ENCODE measurements at places on chromosomes 6 and 20.

DNA sequence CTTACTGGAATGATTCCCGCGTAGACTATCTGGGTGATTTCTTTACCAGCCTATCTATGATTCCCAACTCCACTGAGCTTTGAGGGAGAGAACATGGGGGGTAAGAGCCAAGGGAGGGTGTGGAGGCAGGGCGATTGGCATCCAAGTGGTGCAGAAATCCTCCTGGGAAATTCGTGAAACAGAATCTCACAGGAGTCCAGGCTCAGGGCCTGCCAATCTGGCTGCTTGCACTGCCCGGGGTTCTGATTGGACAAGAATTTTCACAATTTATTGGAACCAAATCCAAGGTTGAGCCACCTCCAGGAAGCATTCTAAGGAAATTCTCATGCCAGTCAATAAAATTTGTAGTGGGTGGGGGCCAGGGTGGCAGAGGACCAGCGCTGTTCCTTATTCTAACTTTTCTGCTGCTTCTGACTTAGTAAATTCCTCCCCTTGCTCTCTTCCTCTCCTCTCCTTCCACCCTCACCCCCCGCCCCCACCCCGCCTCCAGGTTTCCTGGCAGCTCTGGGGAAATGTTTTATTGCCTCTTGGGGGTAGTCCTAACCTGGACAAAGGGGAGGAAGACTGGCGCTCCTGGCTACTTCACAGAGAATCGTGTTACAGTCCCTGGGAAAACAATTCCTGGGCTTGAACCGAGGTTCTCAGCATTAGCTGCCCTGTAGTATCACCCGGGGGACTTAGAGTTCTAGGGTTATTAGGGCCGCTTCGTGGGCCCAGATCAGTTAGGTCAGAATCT, 3.1 kb downstream of the BMP6 start:
- DNase-seq = no peak

- DNase-seq = no peak
These were observed 239.6 kb downstream of the LRFN2 start for GRCh38 chr6:40347571-40348011.

DNA sequence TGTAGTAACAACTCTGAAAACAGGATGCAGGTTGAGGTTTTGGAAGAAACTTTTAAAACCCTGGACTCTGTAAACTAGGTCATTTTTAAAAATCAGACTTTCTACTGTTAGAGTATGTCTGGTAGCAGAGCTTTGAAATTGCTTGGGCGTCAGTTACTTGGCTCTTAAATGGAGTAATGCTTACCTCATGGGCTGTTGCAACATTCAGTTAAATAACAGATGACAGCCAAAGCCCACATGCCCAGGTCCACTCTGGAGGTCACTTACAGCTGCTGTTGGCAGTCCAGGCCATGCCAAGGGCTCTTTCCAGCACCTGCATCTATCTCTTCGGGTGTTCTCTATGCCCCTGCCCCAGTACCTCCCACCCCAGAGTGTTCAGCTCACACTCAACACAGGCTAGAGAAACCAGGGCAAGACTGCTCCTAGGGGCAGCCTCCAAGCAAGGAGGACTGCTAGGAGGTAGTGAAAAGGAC, 96.4 kb downstream of the BANF2 start:
- no peak for DNase-seq

GRCh38 chr6:15443119-15443830, 197.4 kb downstream of the JARID2 start:
- no peak for DNase-seq

DNA sequence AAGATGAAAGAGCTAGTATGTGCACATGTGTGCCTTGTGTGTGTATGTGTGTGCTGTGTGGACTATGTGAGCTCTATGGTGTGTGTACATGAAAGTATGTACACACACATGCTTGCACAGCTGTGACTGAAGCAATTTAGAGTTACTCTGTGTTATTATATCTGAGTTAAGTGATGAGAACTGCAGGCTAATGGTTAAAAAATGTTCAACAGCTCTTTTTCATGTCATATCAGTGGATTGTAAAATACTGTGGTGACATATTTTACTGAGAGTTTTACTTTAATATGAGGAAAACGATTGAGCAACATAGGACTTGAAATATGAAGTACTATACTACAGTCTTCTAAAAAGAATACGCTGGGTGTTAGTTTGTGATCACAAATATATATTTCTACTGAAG, 195.7 kb upstream of the KCNK16 start:
- DNase-seq = no peak

- no peak for DNase-seq
These were observed 46.7 kb upstream of the MOCS1 start for GRCh38 chr6:39980839-39981580.

DNA sequence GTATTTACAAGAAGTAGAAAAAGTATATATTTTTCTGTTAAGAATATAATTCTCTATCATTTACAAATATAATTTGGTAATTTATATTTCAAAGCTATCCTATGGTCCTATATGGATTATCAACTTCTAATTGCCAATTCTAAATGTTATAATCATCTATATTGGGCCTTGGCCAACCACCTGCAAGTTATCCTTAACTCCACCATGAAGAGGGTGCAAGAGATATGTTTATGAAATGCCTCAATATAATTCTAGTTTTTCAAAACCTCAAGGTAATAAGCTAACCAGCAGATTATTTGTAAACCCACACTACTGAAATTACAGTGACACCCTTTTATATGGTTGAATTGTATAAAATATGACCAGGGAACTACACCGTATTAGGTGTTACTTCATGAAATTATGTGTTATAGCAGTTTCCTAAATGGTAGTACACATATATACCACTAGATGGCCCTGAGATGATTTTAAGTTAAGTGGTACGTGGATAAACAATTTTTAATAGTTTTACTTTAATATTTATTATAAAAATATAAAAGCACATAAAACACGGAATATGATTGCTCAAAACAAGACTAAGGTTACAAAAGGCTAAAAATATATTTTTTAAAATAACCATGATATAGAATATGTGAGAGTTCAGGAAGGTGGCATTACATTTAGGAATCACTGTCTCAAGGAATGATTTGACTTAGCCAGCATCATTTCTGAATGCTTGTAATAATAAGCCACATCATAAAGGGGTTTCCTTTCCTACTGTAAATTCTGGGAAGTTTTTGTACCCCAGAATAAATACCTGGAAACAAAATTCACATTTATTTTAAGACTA, 9.8 kb upstream of the PNISR start:
- DNase-seq = no peak

GRCh38 chr6:6610031-6610591, 21.6 kb downstream of the LY86 start:
- DNase-seq = no peak

DNA sequence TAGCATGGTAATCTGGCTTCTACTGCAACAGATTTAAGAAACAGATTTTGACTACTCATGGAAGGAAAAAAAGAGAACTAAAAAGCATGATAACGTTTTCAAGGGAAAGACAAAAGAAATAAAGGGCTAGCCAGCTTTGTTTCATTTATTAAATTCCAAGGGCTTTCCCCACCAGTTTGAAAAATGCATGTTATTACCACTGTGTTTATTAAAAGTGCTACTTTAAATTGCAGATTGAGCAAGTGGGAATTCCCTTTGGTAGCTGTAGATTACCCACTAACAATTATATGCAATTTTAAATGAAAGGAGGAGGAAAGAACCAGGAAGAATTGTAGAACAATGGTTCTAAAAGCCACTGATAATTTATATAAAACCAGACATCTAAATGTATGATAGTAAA, 40.6 kb upstream of the NHSL1 start:
- DNase-seq = no peak

DNA sequence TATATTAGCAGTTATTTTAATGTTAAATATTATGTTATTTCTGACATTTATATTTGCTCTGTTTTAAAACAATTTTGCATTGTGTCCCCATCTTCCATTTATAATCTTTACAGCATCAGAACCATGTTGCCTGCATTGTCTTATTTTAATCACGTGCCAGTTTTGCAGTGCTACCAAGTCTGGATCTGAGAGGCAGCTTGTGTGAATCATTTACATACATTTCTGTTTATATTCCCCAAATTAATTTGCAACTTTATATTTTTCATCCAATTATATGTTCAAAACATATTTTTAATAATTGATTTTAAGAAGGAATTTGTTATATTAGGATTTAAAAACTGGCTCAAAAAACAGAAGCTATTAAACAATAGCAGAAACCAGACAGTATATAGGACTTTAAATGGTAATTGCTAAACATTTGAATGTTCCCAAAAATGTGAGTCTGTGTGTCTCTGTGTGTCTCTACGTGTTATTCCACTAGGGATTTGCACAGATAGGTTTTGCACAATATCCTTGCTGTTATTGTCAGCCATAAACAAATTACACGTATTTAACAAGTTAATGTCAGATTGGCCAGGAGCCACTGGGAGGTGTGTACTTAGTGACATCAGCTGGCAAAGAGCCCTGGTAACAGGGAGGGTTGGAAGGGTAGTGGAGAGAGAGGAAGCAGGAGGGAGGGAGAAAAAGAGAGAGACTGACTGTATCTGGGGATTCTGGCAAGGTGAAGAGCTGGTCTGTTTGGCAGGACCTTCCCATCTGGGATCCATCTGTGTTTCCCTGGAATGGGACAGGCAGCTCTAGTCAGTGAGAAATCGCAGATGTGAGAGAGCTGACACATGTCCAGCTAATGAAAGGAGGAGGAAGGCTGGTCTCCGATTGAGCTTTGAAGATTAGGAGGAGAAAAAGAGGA, 72.1 kb downstream of the CBFA2T2 start:
- DNase-seq = no peak
